ENCODE measurements at places on chromosomes 3 and 15. TPM values are rescaled to one million over a fixed set of nuclear protein-coding genes. Genes with fewer than 3 reads are reported as not detected.

PDZRN3 gene
- total RNA-seq = not detected

TMEM207 gene
- not detected for total RNA-seq

USP13 gene
- 13.3 TPM for total RNA-seq

TRAT1 gene
- total RNA-seq = not detected

AHSG gene
- not detected for total RNA-seq

BNC1 gene
- total RNA-seq = not detected

UBE2E2 gene
- not detected for total RNA-seq

CFAP100 gene
- total RNA-seq = not detected

XCR1 gene
- not detected for total RNA-seq

AGTR1 gene
- total RNA-seq = not detected

AMT gene
- 0.14 TPM for total RNA-seq

PGBD4 gene
- total RNA-seq = 1.1 TPM

HES1 gene
- total RNA-seq = 3.3 TPM

IGSF10 gene
- total RNA-seq = 0.07 TPM

RTP3 gene
- not detected for total RNA-seq

USF3 gene
- 3.9 TPM for total RNA-seq

CACNA2D3 gene
- not detected for total RNA-seq

GRAMD1C gene
- 8.1 TPM for total RNA-seq

ATG7 gene
- total RNA-seq = 37.5 TPM

FEZF2 gene
- not detected for total RNA-seq

IQCF5 gene
- not detected for total RNA-seq

ITIH4 gene
- 0.68 TPM for total RNA-seq

COL8A1 gene
- not detected for total RNA-seq

DAZL gene
- not detected for total RNA-seq

SMCO1 gene
- total RNA-seq = not detected

GOLGA6A gene
- not detected for total RNA-seq

SH3GL3 gene
- total RNA-seq = not detected

SSR3 gene
- total RNA-seq = 135 TPM

VWA5B2 gene
- 0.20 TPM for total RNA-seq

GUCA1C gene
- total RNA-seq = not detected

SOX14 gene
- not detected for total RNA-seq

B3GNT5 gene
- total RNA-seq = not detected

CDCP1 gene
- total RNA-seq = not detected

PLSCR4 gene
- not detected for total RNA-seq
